ENCODE measurements at places on chromosomes 3 and 15.

DNA sequence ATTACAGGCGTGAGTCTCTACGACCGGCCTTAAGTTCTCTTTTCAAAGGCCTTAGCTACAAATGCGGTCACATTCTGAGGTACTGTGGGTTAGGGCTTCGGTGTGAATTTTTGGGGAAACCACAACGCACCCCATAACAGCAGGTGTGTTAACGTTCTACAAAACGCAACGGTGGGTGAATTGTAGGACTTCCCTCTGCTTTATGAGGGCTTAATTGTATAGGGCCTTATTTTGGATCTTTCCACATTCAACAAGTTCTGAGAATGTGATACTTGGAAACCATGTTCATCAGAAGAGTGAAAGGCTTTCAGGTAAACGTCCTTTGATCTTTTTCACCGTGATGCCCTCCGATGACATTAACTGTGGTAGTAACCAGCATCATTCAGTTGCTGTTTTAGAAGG, 998.6 kb upstream of the CFAP20DC start:
- no peak for DNase-seq

GRCh38 chr15:95468820-95469219, 861.7 kb upstream of the NR2F2 start:
- DNase-seq, result no peak

DNA sequence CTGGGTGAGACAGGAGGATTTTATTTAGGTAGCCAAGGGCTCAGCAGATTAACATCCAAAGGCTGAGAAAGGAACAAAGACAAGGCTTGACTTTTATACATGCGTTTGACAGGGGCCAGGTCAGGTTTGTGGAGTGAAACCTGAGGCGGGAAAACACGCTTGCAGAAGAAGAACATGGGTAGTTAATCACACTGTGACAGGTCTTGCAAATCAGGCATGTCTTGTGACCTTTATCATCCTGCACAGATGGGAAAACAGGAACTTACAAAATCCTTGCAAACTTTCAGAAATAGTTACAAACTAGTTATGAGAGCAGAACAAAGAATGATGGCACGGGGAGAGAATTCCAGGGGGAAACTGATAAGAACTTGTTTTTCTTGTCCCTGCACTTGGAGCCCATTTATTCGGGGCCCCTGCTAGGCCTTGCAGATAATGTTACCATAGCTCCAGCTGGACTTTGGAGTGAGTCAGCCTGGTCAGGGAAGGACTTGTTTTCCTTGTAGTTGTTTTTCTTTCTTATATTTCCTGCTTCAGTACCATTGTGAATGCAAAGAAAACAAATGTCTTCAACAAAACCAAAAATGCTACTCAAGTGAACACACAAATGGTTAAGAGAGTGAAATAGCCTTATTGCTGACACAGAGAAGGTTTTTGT, 965.9 kb upstream of the ROBO1 start:
- no peak for DNase-seq

- DNase-seq, result no peak
Observed at GRCh38 chr3:10823516-10823818, 7.4 kb downstream of the SLC6A11 start.

GRCh38 chr3:13462822-13463221, 17.3 kb upstream of the HDAC11 start:
- DNase-seq, result no peak

DNA sequence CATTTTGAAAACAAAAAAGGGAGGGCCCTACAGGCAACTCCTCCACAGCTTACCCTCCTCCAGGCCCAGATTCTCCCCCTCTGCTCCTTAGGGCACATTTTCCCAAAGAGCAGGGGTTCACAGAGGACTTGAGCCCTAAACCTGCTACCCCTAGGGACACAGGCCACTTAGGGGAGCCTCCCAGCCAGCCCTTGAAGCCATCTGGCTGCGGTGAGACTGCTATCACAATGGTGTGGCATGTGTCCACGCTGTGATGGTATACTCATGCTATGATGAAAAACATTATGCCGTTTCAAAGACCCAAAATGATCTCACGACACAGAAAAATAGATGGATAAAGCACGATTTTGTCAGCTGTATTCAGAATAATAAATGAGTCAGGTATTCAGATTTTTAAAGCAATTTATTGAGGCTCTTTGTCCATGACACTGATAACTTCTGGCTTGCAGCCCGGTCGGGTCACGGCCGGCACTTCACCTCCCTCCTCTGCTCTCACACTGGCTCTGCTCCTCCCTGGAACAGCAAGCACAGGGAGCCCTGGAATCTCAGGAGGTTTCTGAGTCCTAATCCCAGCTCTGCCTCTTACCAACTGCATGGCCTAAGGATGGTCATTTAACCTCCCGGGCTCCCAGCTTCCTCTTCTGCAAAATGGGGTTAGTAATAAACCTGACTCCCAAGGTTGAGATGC, 115.3 kb downstream of the MEGF11 start:
- DNase-seq, result no peak

GRCh38 chr15:78037779-78038305, 39.7 kb downstream of the TBC1D2B start:
- DNase-seq, result no peak

DNA sequence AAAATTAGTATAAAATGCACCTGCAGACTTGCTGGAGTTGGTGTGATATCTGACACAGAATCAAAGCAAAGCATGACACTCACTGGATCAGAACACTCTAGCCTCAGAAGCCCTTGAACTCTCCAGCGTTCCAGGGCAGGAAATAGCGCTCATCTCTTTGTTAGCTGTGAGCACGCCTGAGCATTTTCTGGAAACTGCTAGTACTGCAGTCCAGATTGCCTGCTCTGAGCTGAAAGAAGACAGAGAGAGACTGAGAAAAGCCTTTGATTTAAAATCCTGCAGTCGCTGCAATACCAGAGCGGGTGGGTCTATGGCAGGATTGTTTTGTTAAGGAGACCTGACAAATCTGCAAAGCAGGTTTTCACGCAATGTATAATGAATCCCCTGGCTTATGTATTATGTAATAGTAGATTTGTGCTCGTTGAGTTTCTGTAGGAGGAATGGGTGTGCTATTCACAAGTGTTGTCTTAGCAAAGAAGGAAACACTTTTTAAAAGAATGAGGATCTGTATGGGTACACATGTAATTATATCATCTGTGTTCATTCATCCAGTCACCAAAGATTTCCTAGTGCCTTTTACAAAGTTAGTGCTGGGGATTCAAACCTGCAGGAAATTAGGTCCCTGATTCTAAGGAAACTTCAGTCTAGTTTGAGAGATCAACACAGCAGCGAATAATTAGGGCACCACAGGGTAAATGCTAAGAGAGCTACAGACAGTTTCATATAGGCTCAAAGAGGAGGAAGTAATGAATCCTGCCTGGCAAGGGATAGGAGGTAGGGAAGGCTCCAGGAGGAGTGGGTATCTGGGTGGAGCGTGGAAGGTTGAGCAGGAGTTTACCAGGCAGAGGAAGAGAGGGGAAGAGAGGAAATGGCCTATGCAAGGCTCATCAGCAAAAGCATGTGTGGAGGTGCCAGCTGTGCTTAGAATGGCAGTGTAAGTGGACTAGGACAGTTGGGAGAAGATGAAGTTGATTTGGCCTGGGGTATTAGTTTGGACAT, 26.1 kb upstream of the MGLL start:
- DNase-seq, result no peak

GRCh38 chr15:100042558-100042957, 299.2 kb downstream of the ADAMTS17 start:
- no peak for DNase-seq

- no peak for DNase-seq
Observed at GRCh38 chr3:185935465-185936272, 2.1 kb downstream of the TRA2B start.

GRCh38 chr3:53114412-53115074, 15.7 kb downstream of the RFT1 start:
- no peak for DNase-seq

GRCh38 chr15:28947221-28947674, 61.5 kb downstream of the APBA2 start:
- no peak for DNase-seq
